ENCODE measurements at places on chromosomes 1 and 21.

DNA sequence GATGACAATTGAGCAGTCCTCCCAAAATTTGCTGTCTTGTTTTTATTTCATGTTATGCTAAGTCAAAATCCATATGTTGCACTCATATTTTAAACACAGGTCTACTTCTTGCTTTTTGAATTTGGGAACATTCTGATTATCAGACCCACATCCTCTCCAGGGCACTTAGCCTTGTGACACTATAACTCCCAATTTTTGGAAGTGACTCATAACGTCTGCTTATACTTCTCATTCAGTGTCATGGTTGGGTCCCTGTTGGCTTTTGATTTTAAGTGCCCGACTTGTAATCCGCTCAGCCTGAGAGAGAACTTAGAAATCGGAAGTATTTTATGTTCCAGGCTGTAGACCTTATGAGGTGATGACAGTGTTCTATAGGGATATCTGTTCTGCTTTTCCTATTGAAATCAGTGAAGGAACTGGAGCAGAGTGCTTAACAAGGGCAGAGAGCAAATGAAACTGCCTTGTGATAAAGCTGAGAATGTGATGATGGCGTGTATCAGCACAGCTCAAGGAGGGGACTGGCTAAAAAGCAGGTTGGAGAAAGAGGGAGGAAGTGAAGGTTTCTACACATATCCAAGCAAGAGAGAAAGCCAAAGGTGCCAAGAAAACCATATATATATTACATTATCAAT, 136.0 kb downstream of the HLX start:
- DNase-seq, result no peak

GRCh38 chr1:71660411-71660810, 579.6 kb upstream of the ZRANB2 start:
- peak; percentile 38 for DNase-seq

- no peak for DNase-seq
These were observed 37.4 kb upstream of the NRDC start for GRCh38 chr1:51915951-51916350.

GRCh38 chr1:233704170-233704897, 90.4 kb downstream of the KCNK1 start:
- DNase-seq, result peak; percentile 10

- no peak for DNase-seq
These were observed 28.4 kb downstream of the TOMM20 start for GRCh38 chr1:235100194-235100772.

GRCh38 chr1:30329263-30329753, 394.1 kb downstream of the MATN1 start:
- DNase-seq, result no peak

- DNase-seq, result no peak
These were observed 12.2 kb upstream of the ACTRT2 start for GRCh38 chr1:3009021-3009420.

DNA sequence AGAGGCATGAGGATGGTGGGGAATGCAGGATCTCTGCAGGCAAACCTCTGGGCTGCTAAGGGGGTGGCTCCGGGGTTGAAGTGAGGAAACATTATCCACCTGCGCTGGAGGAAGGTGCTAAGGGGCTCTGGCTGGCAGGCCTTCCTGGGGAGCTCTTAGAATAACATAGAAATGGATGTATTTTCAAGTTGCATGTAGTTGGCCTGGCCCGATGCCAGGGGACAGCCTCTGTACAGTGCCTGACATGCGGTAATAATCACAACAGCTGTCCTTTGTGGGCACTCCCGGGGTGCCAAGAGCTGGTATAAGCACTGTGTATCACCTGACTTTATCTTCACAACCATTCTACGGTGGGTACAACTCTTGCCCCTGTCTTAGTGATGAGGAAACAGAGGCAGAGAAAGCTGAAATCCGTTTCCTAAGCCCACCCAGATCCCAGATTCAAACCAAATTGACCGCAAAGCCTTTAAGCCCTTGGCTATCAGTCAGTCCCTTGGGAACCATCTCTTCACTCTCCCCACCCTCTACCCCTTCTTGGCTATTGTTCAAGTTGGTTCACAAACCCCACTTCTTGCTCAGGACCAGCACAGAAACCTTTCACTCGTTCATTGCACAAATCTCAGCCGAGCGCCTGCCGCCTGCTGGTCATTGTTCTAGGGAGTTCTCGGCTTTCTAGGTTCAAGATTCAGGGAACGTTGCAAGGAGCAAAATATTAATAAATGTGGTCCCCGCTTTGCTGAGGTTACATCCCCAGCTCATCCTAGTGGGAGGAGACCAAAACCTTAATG, 30.9 kb downstream of the PADI4 start:
- no peak for DNase-seq

DNA sequence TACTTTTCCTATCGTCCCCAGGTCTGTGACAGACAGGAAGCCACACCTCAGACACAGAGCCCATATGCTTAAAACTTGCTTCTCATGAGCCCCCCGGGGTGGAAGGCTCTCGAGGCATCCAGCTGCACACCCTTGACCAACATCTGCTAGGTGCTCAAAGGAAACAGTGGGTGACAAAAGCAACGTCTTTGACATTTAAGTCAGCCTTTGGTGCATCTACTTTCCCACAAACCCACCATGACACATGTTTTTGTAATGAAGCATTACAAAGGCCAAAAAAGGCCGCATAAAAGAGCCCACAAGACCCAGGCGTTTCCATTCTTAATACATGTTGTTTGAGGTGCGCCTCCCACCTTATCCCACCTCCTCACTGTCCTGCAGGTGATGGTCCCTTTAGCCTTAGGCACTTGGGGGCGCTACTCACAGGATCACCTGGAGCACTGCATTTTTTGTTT, 11.8 kb upstream of the FASLG start:
- no peak for DNase-seq

DNA sequence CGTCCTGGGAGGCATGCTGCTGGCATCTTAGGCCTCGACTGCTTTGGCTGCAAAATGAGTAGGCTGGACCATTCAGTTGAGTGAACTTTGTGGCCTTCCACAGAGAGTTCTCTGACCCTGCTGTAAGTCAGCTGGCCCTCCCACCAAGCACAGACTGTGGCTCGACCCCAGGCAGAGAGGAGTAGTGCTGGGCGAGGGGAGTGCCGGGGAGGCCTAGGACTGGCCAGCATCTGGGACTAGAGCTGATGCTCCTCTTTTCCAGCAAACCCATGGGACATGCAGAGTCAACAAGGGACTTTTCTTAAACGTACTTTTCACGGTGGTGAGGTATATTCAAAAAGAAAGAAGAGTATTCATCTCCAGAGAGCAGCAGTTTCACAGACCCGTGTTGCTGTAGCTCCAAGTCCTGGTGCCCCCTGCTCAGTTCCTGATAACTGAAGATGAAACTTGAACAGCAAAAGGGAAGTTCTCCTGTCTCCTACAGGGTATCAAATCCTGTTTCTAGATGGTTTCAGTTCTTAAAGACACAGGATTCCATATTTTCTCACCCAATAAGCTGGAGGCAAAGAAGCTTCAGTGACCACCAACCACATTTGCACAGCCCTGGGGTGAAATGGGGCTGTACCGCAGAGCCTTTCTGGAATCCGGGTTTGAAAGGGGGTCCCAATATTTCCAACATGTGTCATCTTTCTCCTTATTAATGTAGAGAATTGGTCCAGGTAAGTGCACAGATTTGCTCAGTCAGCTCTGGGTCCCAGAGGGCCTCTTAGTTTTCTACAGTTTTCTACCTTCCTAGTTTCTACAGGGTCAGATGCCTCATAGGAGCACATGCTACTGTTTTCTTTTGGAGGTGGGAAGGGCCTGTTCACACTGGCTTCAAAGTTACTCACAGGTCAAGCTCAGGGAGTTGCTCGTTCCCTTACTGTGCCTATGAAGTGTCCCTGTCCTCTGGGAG, 20.9 kb downstream of the BATF3 start:
- DNase-seq, result no peak

DNA sequence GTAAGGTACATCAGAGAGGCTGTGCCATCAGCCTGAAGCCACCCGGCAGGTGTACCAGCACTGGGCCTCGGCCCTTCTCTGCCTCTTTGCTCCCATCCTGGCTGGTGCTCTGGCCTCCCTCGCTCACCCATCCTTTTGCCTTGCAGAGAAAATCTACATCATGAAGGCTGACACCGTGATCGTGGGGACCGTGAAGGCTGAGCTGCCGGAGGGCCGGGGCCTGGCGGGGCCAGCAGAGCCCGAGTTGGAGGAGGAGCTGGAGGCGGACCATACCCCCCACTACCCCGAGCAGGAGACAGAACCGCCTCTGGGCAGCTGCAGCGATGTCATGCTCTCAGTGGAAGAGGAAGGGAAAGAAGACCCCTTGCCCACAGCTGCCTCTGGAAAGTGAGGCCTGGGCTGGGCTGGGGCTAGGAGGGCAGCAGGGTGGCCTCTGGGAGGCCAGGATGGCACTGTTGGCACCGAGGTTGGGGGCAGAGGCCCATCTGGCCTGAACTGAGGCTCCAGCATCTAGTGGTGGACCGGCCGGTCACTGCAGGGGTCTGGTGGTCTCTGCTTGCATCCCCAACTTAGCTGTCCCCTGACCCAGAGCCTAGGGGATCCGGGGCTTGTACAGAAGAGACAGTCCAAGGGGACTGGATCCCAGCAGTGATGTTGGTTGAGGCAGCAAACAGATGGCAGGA, 24.5 kb upstream of the TNFRSF1B start:
- no peak for DNase-seq

- DNase-seq, result peak; percentile 55
These were observed 890 bp downstream of the GJC2 start for GRCh38 chr1:228150461-228151179.

- peak; percentile 1 for DNase-seq
These were observed 298.3 kb downstream of the PDE4B start for GRCh38 chr1:66090859-66091457.

GRCh38 chr21:33980276-33980916, 64.8 kb upstream of the ATP5PO start:
- no peak for DNase-seq
